ENCODE measurements at places on chromosomes 1 and 21.

GRCh38 chr1:212211371-212211770 is 73.8 kb upstream of the PPP2R5A start:
- no peaks in the 10 kb centered on the region for H3K36me3 ChIP-seq
- H3K27ac ChIP-seq, result no peak overlapping the region

DNA sequence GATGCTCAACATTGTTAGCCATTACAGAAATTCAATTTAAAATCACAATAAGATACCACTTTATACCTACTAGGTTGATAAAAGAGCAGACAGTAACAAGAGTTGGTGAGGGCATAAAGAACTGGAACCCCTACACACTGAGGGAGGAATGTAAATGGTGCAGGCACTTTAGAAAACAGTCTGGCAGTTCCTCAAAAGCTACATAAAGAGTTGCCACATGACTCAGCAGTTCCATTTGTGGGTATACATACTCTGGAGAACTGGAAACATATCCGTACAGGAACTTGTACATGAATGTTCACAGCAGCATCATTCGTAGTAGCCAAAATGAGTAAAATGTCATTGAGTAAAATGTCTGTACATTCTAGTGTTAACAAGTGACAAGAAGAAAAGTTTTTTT is 17.0 kb downstream of the NSL1 start:
- H3K4me1 ChIP-seq, result no peaks in the 10 kb centered on the region
- peak; percentile 65 for DNase-seq
- H3K4me3 ChIP-seq, result no peak overlapping the region

DNA sequence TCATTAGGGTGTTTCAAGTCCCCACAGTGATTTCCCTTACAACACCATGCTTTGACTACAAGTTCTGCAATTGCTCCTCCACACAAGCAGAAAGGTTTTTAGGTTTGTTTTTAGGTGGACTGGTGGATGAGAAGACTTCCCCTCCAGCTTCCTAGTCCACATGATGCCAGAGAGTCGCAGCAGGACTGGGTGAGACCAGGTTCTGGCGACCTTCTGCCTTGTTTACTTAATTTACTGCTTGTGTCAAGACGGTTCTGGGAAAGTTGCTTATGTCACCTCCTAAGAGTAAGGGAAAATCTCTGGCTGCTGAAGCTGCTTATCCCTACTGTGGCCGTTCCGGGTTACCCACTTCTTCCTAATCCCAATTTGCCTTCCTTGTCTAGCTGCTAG is 76.4 kb downstream of the GLUL start:
- no peak for DNase-seq
- H3K4me1 ChIP-seq, result no peaks in the 10 kb centered on the region
- H3K27ac ChIP-seq, result no peak overlapping the region
- no peaks in the 10 kb centered on the region for H3K36me3 ChIP-seq
- no peak overlapping the region for H3K4me3 ChIP-seq
- no peaks in the 10 kb centered on the region for H3K27me3 ChIP-seq

DNA sequence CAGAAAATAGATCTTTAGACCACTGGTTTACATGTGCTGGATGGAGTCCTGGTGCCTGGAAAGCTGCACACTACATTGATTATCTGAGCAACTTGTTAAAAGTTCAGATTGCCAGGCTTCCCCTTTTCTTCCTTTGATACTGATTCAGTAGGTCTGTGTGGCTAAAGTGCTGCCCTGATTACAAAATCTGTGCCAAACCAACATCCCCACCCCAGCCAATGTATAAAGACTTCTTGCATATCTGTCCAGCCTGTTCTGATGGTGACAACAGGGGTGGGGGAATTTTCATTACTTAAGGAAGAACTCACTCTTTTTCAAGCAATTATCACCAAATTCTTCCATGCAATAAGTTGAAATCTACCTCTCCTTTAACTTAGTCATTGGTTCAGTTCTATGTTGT is 135.5 kb downstream of the TNFSF18 start:
- H3K36me3 ChIP-seq, result no peaks in the 10 kb centered on the region
- no peak overlapping the region for H3K27ac ChIP-seq
- no peak for DNase-seq
- no peaks in the 10 kb centered on the region for H3K27me3 ChIP-seq
- H3K4me3 ChIP-seq, result no peak overlapping the region

DNA sequence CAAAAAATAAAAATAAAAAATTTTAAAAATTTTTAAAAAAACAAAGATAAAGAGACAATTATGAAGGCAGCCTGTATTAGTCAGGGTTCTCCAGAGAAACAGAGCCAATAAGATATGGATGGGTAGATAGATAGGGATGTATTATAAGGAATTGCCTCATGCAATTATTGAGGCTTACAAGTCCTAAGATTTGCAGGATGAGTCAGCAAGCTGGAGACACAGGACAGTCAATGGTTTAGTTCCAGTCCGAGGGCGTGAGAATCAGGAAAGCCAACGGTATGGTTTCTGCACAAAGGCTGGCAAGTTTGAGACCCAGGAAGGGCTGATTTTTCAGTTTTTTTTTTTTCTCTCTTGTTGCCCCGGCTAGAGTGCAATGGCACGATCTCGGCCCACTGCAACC is 24.1 kb upstream of the EIF4G3 start:
- no peak overlapping the region for H3K27ac ChIP-seq
- H3K4me1 ChIP-seq, result no peaks in the 10 kb centered on the region
- DNase-seq, result peak; percentile 77
- no peaks in the 10 kb centered on the region for H3K27me3 ChIP-seq
- H3K4me3 ChIP-seq, result no peak overlapping the region

DNA sequence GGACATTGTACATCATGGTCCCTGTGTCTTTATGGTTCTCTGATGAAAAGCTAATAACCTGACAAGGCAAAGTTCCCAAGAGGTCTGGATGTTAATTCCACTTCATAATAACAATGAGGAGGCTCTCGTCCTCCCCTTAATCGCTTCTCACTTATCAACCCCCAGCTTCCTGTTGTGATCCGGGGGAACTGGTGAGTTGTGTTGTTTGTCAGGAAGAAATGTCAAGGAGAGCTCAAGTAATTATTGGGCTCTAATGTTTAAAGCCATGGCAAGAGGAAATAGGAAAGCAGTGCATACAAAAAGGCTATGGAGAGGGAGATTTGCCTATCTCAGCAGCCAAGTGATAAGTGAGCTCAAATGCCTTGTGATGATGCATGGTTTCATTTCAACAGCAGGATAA is 42.8 kb upstream of the RASAL2 start:
- H3K4me1 ChIP-seq, result peaks cover 10% of the 10 kb centered on the region
- H3K27me3 ChIP-seq, result no peaks in the 10 kb centered on the region
- H3K4me3 ChIP-seq, result no peak overlapping the region

- no peak for DNase-seq
- no peak overlapping the region for H3K4me3 ChIP-seq
- H3K27ac ChIP-seq, result no peak overlapping the region
- H3K36me3 ChIP-seq, result no peaks in the 10 kb centered on the region
- H3K4me1 ChIP-seq, result peaks cover 3% of the 10 kb centered on the region
- peaks cover 40% of the 10 kb centered on the region for H3K27me3 ChIP-seq
Measured at GRCh38 chr1:7116001-7116400, 330.7 kb downstream of the CAMTA1 start.

- H3K36me3 ChIP-seq, result no peaks in the 10 kb centered on the region
- no peak for DNase-seq
- no peaks in the 10 kb centered on the region for H3K27me3 ChIP-seq
Measured at GRCh38 chr1:87404296-87404695, 75.6 kb downstream of the LMO4 start.

All from mesenchymal stem cell (in vitro differentiated cells and primary cell).